Hindlimb muscle (tissue), 1 donor: ENCODE measurements at places on chromosomes 2 and 18.

- DNase-seq: no peak
Measured at GRCh38 chr2:109482361-109482861, 131.4 kb downstream of the SEPTIN10 start.

GRCh38 chr18:5951515-5952091, 56.3 kb upstream of the TMEM200C start:
- no peak for DNase-seq

DNA sequence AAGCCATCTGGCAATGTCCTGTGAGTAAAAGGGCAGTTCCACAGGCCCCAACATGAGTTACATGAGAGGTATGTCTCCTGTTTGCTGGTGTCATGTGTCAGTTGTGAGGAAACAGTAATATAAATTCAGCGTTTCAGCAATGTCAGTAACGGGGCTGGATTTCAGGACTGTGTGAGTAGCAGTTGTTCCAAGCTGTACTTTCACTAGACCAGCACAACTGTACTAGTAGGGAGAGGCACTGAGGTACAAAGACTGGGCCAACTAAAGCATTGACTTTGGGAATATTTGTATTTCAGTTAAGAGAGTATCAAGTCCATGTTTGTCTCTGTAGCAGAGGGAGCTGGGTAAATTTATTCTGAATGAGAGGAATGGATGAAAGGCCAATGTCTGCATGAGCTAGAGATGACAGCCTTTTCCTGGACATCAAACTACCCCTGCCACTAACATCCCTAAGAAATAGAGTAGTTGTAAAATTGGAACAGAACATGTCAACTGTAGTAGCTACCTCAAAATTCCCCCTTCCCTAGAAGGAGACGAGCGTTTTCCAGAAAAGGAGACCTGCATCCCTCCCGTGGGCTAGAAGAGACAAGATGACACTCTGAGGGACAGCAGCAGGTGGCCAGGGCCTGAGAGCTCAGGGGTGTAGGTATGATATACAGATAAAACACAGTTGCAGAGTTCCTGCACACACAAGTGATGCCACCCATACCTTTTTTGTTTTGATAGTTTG, 24.4 kb downstream of the EIF4E2 start:
- DNase-seq: no peak

GRCh38 chr2:3637692-3638455, 20.1 kb upstream of the ALLC start:
- no peak for DNase-seq

GRCh38 chr2:239260546-239261327, 140.1 kb downstream of the HDAC4 start:
- DNase-seq: no peak

- no peak for DNase-seq
Measured at GRCh38 chr18:31574359-31574758, 17.3 kb upstream of the TTR start.

GRCh38 chr2:109694190-109694589, 80.0 kb downstream of the SOWAHC start:
- no peak for DNase-seq

GRCh38 chr18:53735526-53735925, 488.9 kb downstream of the MBD2 start:
- no peak for DNase-seq

- no peak for DNase-seq
Measured at GRCh38 chr2:75153221-75153620, 46.1 kb downstream of the TACR1 start.

DNA sequence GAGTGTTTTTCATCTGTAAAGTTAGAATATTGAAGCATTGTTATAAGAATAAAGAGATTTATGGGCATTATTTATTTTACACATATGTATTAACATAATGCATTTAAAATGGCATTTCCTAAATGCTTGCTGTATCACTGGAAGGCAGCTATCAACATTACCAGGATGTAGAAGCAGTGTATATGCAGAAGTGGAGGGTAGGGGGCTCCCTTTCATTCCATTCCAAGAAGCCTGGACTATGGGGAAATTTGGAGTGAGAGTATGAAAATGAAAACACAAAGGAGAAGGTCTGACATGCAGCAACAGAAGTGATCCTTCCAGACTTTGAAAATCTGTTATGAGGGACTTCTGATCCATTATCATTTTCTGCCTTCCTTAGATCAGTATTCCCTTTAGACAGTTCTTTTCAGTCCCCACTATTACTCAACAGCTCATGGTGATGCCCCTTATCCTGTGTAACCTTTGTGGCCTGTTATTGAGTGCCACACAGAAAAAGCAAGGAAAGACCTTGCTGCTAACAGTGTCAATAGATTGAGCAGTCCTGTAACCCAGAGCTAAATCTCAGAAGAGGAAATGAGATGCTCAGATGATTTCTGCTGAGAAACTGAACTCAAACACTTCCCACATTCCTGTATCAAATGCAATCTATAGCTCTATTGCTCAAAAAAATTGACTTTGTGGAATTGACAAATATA, 216.6 kb downstream of the HNMT start:
- DNase-seq: no peak

GRCh38 chr2:125418483-125418882, 1237.5 kb upstream of the GYPC start:
- no peak for DNase-seq

DNA sequence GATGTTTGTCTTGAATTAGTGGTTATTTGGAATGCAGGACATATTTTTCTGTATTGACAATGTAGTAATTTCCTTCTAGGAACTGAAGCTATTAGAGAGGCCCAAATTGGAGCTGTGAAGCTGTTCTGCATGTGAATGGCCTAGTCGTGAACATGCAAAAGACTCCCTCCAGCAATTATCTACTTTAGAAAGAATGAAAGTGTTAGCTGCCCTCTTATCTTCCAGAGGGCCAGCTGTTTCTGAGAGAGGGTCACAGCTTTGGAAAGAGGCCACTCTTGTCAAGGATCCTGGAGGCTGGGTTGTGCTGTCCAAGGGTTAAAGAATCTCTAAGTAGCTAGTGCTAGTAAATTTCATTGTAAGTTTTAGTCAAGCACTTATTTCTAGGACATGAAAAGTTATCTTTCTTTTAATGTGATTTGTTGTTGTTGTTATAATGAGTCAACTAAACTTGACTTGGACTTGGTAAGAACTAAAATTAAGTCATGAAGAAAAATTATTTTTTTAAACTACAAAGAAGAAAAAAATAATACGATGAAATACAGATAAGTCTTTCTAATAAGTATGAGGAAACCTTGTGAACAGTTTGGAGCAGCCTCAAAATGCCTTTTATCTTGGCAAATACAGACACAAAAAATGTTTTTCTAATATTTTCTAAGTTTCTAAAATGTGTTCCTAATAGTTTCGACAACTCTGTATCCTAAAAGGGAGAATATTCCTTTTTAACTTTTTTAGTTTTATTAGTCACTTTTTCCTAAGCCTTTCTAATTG, 36.8 kb downstream of the DPP4 start:
- DNase-seq: no peak

DNA sequence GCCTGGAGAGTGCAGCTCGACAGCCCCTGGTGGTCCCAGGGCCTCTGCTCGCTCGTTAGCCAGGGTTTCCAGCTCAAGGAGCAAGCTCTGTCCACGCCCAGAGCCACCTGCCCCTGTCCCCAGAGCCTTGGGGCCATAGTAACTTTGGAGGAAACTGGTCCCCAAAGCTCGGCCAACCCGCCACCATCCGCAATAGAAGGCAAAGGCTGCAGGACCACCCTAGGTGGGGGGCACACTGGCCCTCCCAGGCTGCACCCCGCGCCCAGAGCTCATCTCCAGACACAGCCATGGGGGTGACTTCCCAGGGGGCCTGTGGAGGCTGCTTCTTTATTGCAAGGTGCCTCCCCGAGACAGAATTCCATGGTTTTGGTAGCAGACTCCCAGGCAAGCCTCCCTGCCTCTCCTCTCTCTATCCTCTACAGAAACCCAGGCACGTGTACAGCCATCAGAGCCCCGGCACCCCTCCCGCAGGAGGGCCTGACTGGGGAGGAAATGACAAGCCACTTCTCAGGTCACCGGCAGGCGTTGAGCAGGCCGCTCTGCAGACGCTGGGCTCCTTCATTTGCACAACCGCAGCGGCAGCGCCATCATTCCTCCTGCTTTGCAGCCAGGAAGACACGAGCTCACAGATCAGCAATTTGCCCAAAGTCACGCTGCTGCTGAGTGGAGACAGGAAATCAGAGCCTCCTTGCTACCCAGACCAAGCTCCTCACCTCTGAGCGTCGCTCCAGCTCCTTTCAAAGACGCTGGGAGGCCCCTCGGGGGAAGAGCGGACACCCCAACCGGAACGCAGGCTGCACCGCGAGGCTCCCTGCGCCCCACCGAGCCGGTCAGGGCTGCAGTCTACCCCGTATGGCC, 80.2 kb downstream of the NDUFA10 start:
- no peak for DNase-seq

DNA sequence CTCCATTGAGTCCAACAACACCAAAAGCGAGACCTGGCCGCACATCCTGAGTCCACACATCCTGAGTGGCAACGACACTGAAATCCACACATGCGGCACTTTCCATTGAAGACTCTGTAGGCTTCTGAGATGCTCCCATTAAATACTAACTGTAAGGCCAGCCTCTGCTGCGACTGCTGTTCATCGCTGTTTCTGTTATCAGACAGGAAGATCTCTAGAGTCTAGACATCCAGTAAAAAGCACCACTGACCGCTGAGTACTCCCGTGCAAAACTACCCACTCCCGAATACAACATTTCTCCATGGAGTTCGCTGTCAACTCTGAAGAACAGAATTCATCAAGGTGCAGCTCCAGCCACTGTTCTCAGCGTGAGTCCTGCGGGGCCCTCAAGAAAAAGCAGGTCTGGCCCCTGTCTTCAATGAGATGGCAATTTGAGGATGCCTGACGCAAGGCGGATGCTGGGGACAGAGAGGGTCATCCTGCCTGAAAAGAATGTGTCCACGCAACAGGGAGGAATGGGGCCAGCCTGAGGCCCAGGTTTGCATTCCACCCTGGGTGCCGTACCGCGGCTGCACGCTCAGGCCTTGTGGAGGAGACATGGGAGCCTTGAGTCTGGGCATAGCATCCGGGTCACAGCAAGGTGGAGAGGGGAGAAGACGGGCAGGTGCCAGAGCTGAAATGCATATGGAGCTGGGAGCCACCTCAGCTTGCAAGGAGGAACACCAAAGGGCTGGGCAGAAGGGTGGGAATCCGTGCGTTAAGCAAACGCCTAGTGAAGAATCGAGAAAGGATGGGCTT, 61.9 kb downstream of the ZNF516 start:
- DNase-seq: no peak

- DNase-seq: peak; percentile 58
Measured at GRCh38 chr2:62705859-62706720, 577 bp downstream of the EHBP1 start.

GRCh38 chr2:152247337-152247695, 71.8 kb upstream of the STAM2 start:
- DNase-seq: no peak

GRCh38 chr2:74515981-74516633, 1.9 kb downstream of the TLX2 start:
- DNase-seq: peak; percentile 56

GRCh38 chr2:126843081-126843480, 55.6 kb upstream of the TEX51 start:
- no peak for DNase-seq

DNA sequence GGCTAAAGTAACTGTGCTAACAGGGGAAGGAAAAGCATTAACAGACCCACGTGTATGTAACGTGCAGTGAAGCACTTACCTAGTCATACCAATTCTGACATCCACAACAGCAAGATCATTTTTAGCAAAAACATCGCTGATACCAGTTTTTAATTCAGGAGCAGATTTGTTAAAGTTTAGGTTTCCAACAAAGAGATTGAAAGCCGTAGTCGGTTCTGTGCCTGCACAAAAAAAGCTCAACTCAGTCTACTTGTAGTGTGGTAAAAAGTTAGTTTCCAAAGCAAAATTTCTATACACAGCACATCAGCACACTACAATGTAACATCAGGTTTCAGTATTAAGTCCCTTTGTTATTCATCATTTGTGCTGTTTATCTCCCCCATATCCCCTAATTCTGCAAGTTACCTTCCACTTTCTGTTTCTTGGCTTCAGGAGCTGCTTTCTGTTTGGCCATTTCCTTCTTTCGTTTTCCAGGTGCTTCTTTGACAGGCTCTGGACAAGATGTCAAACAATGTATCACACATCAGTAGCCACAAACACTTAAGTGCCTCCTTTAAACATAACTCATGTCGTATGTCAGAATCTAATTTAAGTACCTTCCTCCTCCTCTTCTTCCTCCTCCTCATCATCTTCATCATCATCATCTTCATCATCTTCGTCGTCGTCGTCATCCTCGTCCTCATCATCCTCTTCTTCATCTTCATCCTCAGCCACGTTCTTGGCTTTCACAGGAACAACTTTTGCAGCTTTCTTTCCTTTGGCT, 4.0 kb downstream of the NCL start:
- no peak for DNase-seq

DNA sequence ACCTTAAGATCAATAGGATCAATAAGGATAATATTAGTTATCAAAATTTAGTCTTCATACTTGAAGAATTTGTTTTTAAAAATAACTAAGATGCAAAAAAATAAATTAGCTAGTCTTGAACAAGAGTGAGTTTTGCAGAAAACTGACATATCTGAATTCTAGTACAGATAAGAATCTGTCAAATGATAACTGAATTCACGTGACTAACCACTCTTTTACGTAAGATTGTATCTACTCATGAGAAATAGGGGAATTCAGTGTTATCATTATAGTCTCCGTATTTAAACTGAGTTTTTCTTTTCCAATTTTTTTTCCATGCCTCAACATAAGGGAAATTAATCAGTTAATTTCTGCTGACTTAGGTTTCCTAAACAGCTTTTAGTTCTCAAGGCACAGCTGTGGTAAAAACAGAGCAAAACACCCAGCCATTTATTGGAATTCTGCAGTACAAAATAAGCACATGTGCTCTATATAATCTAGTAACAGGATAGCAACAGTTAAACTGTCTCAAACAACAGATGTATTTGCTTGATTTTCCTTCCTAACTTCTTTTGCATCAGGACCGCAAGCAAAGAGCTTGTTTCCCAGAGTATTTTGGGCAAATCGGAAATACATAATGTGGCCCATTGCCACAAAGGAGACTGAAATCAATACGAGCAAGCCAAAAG, 19.1 kb downstream of the SLC40A1 start:
- DNase-seq: no peak

GRCh38 chr2:175372704-175373701, 191.5 kb upstream of the ATP5MC3 start:
- no peak for DNase-seq

GRCh38 chr2:200523604-200524003, 2.4 kb upstream of the SGO2 start:
- DNase-seq: no peak

GRCh38 chr2:48944956-48945355, 189.4 kb upstream of the LHCGR start:
- no peak for DNase-seq

GRCh38 chr2:237904831-237905599, 45.6 kb downstream of the RAMP1 start:
- no peak for DNase-seq
